Stimulated activated naive CD8-positive, alpha-beta T cell treated with anti-CD3 and anti-CD28 coated beads, Interleukin-15, amount 100 ng/mL, for 72 hours (primary cell): ENCODE measurements at places on chromosomes 7 and 10.
A peak's percentile ranks its signal among the peaks of the same experiment; 100 is the strongest.

GRCh38 chr7:80134536-80135308, at the start of gene GNAI1:
Gene GNAI1 (plus strand): TSS chr7:80134831. CDS start chr7:80135161, 330 bp downstream.
- peak; percentile 50 for DNase-seq

GRCh38 chr10:792083-792791, 102.8 kb upstream of the DIP2C start:
- DNase-seq: no peak

GRCh38 chr7:36107926-36108631, 45.0 kb upstream of the EEPD1 start:
- DNase-seq: no peak

- DNase-seq: no peak
Measured at GRCh38 chr7:136964347-136964746, 95.9 kb downstream of the CHRM2 start.

- DNase-seq: no peak
Measured at GRCh38 chr7:158723266-158723665, 18.7 kb upstream of the NCAPG2 start.

GRCh38 chr10:103395754-103396066, 565 bp downstream of the ATP5MK start:
- DNase-seq: no peak

- DNase-seq: no peak
Measured at GRCh38 chr10:71695502-71696476, 23.8 kb downstream of the C10orf105 start.

DNA sequence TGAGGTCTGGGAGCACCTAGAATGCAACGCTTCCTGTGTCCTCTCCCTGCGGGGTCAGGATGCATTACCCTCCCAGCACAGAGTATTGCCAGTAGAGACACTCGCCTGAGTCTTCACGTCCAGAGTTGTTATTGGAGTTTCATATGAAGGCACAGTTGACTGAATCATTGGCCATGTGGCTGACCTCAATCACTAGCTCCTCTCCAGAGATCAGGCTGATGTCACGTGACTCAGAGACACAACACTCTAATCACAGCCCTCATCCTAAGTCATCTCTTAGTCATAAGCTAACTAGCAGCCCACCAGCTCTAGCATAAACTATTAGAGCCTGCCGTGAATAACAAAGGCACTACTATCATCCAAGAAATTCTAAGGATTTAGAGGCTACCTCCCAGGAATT, 107.8 kb downstream of the HECW1 start:
- no peak for DNase-seq

DNA sequence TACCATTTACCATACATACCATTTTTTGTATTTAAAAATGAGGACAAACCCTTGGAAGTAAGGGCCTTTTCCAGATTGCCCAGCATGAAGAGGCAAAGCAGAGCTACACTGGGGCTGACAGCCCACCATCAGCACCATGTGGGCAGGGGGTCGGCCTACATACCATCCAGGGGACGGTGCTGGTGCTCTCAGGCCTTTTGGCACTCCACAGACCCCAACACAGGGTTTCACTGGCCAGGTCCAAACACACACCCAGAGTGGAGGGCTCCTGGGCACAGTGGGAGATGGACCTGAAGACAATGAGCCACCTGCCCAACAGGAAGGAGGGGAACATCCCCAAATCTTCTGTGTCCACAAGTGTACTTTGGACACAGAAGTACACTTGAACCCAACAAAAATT, 69.2 kb upstream of the CAMK2B start:
- no peak for DNase-seq

DNA sequence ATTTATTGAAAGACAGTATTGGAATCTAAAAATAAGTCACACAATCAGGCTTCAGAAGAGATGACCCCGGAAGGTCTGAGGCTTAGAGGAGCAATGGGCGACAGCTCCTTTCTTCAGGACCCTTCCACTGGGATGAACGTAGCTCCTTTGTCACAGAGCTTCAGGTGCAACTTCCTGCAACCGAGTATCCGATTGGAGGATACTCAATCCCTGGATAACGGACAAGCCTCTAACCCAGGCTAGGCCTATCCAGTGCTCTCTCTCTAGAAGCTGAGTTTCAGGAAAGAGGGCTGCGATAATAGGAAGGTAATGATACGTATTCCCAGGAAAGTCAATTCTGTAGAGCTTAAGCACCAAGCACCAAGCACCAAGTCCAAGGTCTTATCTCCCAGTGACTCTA, 349.4 kb upstream of the NPSR1 start:
- no peak for DNase-seq

- no peak for DNase-seq
Measured at GRCh38 chr10:112973046-112973445, 23.0 kb downstream of the TCF7L2 start.

- no peak for DNase-seq
Measured at GRCh38 chr10:30781670-30782121, 152.1 kb upstream of the LYZL2 start.

DNA sequence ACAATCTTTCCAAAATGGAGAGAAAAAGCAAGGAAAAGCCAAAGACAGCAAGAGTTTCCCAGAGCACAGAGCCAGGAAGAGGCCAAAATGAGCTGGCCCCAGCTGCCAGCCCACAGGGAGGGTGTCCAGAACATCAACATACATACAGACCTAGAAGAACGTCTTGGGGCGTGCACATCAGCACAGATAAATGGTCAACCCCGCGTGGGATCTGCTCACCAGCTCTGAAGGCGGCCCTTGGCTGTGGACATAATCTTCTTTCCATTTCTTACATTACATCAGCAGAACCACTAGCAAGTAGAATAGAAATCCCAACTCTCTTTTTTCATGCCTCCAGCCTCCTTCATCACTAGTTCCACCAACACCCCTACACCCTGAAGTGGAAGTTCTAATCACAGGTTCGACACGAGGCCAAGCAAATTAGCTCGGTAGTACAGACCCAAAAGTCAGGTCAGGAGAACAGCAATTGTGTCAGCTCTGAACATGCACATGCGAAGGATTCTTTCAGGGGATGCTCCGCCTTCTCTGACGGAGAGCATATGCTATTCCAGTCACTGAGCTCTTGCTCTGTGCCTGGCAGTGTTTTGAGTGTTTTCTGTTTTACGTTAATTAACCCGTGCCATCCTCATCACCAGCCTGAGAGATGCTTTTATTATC, 16.4 kb downstream of the SH3PXD2A start:
- no peak for DNase-seq

- DNase-seq: peak; percentile 51
Measured at GRCh38 chr7:112449353-112449752, 907 bp upstream of the IFRD1 start.

DNA sequence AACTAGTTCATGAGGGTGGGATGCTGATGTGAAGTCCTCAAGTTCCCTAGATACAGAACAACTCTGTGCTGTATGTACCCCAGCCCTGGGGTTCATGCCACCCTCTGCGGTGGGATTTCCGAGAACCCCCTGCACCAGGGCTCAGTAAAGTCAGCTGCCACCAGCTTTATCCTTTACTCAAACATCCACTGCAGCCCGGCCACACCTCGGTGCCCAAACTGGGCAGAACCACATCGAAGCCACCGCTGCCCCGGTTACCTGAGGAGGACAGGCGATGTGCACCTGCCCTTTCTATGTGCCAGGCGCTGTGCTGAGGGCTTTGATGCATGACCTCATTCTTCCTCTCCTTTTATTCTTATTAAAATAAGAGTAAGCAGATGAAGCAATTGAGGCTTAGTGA, 9.9 kb upstream of the CALML5 start:
- DNase-seq: no peak

DNA sequence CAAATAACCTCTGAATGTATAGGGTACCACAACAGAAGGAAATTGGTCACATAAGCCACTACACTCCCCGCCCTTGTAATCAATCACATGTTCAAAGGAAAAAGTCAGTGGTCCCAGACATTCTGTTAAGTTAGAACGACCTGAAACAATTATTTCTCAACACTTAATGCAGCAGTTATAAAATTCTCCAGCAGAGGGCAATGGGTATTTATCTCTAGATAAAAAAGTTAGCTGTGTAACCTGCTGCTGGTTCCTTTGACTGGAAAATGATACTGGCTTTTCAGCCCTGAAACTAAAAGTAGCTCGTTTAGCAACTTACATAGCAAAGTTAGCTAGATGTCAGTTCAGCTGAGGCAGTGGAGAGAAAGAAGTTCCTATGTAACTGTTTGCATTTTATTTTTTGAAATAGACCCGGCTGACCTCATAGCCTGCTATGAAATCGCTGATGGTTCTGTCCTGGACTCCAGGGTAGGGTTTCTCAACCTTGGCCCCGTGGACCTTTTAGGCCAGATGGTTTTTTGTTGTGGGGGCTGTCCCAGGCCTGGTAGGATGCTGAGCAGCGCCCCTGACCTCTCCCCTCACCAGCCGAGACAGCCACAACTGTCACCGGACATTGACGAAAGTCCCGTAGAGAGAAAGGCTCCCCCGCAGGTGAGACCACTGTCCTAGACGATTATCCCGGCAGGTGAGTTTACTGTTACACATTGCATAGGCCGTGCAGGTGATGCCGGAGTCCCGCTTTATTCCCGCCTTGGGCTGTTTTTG, 40.2 kb upstream of the PROSER2 start:
- DNase-seq: no peak

DNA sequence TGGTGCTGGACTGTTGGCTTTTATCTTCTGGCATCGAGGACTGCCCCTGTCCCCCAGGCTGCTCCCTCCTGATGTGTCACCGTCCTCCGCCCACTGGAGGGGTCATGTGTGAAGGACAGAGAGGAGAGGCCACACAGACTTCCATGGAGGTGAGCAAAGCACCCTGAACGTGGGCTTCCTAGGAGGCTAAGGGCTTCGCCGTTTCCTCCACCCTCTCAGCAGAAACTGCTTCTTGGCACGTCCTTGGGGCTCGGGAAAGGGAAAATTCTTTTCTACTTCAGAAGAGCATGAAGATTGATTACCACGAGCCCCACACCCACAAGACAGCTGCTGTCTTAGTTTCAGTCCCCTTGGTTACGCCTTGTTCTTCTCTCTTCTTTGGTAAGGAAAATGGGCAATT, 218.2 kb downstream of the CCDC3 start:
- DNase-seq: no peak

DNA sequence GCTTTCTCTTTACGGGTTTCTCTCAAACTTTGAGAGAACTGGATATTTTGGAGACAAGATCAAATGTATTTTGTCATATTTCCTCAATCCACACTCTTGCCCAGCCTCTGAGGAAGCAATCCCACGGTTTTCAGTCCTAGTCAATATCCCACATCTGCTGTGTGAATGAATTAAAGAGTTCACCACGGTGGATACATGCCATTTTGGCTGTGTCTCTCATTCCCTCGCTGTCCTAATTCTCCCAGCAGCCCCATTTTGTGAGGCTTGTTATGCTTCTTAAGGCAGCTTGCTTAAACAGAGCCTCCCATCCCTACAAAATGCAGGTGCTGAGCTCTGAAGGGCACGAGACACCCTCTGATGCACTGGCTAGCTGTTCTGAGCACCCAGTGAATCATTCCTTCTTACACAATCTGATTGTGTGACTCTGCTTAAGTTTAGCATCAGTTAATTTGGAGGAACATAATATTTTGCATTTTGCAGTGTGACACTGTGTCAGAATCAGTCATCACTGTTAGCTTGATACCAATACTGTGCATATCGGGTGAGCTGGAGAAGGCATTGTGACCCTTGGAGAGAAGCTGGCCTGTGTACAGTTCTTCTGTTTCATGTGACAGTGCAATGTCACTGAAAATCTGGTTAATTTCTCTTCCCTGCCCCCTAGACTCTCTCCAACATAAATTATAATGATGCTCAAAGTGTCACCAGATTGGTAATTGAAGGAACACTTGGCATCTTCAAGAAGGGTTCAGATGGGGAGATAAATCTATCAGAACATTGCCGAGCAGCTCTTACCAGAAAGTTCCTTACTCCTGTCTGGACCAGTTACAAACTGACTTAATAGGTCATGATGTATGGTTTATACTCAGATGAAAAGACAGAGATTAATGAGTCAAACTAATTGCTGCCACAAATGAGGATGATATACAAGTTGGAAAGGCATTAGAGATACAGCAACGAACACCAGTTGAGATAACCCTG, 103.7 kb upstream of the AOAH start:
- no peak for DNase-seq

DNA sequence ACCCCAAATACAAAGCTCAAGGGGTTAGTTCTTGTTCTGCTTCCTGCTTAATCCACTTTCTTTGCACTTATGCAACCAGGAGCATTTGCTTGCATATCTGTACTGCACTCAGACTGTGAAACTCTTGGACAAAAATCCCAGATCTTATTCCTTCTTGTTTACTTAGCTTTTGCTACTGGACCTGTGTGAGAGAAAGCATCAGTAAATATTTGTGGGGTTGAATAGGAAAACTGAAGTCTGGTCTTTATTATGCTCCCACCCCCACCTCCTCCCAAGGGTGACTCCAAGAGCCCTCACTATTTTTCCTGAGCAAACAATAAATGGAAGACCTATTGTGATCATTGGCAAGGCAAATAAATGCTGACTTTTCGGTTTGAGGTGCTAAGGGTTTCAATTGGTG, 57.1 kb upstream of the VSTM2A start:
- no peak for DNase-seq

GRCh38 chr10:103021900-103022293, 103.8 kb downstream of the CNNM2 start:
- DNase-seq: no peak

- no peak for DNase-seq
Measured at GRCh38 chr10:697097-697875, 7.8 kb upstream of the DIP2C start.

DNA sequence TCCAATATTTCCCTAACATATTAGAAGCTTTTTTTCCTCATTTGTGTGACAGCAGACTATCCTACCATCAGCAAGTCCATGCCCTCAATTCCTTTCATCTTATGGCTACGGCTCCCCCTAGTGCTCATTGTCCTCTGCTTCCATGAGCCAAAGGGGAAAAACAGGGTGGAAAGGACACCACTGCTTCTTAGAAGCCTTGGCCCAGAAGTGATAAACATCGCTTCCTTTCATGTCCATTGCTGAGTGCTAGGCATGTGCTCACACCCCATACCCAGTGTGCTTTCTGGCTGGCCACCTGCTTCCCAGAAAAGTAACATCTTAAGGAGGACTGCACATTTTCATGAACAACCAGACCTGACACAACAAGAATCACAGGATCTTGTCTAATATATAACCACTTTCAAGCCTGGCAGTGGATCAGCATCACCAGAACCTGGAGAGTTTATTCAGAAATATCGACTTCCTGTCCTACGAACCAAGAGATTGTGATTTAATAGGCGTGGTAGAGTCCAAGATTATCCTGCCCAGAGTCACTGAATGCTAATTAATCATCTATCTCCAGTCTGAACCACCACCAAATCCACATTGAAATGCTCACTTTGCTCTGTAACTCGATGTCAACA, 650.5 kb upstream of the SORCS1 start:
- DNase-seq: no peak

DNA sequence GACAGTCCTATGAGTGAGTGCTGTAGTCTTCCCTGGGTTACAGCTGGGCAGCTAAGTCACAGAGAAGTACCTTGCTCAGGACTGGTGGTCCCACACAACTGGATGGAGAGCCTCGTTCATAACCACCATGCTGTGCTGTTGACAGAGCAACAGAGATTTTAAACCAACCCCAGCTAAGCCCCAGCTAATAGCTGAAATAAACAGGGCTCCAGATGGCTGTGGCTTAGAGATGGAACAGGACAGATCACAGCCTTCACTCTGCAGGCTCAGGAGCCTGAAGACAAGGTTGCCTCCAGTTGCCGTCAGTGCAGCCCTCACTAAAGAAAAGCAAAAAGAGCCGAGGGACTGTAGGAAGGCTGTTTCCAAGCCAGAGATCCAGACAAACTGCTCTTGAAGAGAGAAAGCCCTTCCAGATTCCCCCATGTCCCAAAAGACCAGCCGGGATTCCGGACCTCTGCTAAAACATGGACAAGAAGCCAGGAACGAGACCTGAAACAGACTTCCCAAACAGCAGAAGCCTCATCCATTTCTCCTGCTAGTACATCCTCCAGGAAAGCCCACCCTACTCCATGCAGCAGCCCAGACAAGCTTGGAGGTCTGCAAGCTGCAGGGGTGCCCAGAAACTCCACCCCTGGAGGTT, 4.2 kb downstream of the HTRA1 start:
- DNase-seq: no peak
